ENCODE measurements at places on chromosomes 12 and 14.

DNA sequence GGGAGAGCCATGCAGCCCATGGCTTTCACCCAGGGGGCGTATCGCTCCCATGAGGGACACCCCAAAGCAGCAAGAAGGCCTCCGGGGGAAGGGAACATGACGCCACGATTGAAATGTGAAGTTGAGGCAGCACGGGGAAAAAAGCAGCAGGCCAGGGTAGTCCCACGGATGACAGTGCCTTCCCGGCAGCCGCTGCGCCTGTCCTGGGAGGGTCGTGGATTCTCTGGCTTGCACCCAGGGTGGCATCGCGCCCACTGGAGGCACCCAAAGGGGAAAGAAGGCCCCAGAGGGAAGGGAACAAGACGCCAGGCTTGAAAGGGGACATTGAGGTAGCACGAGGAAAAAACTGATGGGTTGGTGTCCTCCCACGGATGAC is 161.6 kb upstream of the ALG10B start:
- no peak for DNase-seq

DNA sequence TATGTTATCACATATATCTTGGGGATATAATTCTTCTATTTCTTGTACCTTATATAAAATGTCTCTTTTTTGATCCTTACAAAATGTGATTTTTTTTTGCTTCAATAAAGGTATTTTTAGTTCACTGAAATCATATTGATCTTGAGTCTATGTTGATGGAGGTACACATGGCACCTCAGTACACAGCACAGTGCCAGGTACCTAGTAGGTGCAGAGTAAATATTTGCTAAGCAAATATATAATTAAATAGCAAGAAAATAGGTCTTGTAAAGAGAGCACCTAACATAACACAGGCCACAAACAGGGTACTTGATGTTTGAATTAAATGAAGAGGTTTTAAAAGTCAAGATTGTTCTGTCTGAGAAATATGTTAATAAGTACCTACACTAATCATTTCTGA is 69.7 kb downstream of the CIT start:
- DNase-seq, result no peak

- no peak for DNase-seq
These were observed 60.1 kb upstream of the RESF1 start for GRCh38 chr12:31899109-31899508.

DNA sequence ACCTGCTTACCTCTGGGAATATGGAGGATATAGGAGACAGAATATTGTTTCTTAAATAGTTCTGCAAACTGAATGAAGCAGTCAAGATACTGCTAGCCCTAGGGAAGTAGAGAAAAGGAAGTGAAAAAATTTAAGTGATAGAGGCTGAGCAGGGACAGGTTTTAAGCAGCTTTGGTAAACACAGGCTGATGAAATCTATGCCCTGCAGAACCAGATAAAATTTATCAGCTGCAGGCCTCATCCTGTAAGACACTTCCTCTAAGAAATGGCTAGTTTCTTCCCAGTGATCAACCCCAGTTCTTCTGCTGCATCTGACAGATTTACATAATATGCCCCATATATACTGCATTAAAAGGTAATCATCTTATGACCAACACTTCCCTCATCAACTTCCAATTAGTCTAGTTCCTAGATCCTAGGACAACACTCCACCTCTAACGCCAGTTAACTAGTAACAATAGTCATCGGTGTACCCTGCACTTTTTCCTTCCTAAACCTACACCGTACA is 1.3 kb upstream of the ESYT1 start:
- no peak for DNase-seq

GRCh38 chr12:130954544-130954831 is 781 bp downstream of the ADGRD1 start:
- no peak for DNase-seq

- no peak for DNase-seq
These were observed 264.1 kb downstream of the TTC8 start for GRCh38 chr14:89088530-89088929.

- DNase-seq, result no peak
These were observed 94.7 kb downstream of the DENND5B start for GRCh38 chr12:31496257-31496656.

DNA sequence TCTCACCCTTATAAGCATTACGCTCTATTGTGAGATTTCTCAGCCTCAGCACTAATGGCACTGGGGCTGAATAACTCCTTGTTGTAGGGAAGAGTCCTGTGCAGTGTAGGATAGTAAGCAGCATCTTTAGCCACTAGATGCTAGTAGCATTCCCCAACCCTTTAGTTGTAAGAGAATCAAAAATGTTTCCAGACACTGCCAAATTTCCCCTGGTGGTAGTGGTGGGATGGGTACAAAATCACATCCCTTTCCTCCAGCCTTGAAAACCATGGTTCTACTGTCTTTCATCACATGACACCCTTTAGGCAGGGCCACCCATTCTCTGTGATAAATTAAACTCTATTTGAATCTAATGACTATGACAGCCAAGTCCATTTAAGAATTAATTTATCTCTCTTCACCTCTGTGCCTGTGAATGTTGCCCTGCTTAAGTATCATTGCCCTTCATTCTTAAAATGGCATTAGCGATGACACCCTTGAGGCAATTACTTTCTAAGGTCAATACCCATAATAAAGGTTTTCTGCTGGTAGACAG is 199.4 kb downstream of the ANO4 start:
- no peak for DNase-seq

DNA sequence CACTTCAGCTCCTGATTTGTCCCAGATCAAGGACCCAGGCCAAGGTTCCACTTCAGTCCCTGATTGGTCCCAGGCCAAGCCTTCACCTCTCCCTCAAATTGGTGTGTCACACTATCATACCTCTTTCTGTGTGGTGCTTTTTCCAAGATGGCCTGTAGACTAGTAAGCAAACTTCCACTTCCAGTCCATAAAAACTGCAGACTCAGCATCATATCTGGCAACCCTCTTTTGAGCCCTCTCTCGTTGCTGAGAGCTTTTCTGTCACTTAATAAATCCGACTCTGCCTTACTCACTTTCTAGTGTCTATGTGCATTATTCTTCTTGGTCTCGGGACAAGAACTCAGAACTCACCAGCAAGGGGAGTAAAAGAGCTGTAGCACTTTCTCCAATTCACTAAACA is 1395.1 kb downstream of the LRFN5 start:
- no peak for DNase-seq

DNA sequence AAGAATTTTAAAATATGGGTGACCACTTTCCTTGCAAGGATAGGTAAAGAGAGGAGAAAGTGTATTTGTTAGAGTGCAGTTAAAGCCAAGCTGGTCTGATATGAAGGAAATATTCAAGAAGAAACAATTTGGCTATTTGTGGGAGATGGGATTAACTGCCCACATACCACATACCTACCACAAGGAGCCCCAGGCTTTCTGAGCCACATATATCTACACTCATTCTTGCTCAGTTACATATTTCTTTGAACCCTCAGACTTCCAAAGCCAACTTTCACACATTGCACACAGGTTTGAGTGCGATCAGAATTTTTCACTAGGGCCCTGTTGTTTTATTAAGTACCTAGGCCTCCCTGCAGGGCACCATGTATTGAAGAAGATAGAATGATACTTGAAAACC is 330.2 kb downstream of the ZFP36L1 start:
- DNase-seq, result no peak

All from uterus (tissue), 4 donors.